Bronchus fibroblast of lung (primary cell): ENCODE measurements at places on chromosomes 13 and 19. TPM values are rescaled to one million over a fixed set of nuclear protein-coding genes. Genes with fewer than 3 reads are reported as not detected.

Gene ERICH6B
- not detected in 2 replicates for total RNA-seq

Gene RNF113B
- total RNA-seq = not detected in 2 replicates

Gene GRK1
- not detected in 2 replicates for total RNA-seq

Gene CD22
- under 0.01 TPM in 1 of 2 replicates, not detected in the other for total RNA-seq

Gene ZNF175
- 1.6 and 3.0 TPM in 2 replicates for total RNA-seq

Gene MATK
- total RNA-seq = not detected in 2 replicates

Gene SHKBP1
- total RNA-seq = 133 and 153 TPM in 2 replicates

Gene CEBPG
- 21.0 and 21.9 TPM in 2 replicates for total RNA-seq

Gene ZNF723
- not detected in 2 replicates for total RNA-seq

Gene TNFSF13B
- total RNA-seq = 0.74 and 2.5 TPM in 2 replicates

Gene DHDH
- not detected in 2 replicates for total RNA-seq

Gene SRRM5
- total RNA-seq = 0.34 TPM in 1 of 2 replicates, not detected in the other

Gene CDC42EP5
- 26.5 and 30.4 TPM in 2 replicates for total RNA-seq

Gene ZNF813
- total RNA-seq = 2.4 and 2.8 TPM in 2 replicates

Gene APC2
- under 0.01 TPM in 2 replicates for total RNA-seq

Gene CD177
- not detected in 2 replicates for total RNA-seq

Gene GPR12
- not detected in 2 replicates for total RNA-seq

Gene CCL25
- not detected in 2 replicates for total RNA-seq

Gene DACT3
- 0.89 and 1.8 TPM in 2 replicates for total RNA-seq

Gene ZNF888
- total RNA-seq = 3.3 and 3.7 TPM in 2 replicates

Gene CC2D1A
- total RNA-seq = 16.5 and 17.8 TPM in 2 replicates

Gene PRSS57
- not detected in 2 replicates for total RNA-seq

Gene CEACAM8
- total RNA-seq = not detected in 2 replicates

Gene SBK3
- total RNA-seq = 0.15 TPM in 1 of 2 replicates, not detected in the other

Gene TSHZ3
- 4.9 and 5.8 TPM in 2 replicates for total RNA-seq

Gene NAT14
- total RNA-seq = 25.1 and 29.8 TPM in 2 replicates

Gene ZNF90
- 1.6 and 2.2 TPM in 2 replicates for total RNA-seq

Gene TEX101
- not detected in 2 replicates for total RNA-seq

Gene FFAR1
- not detected in 2 replicates for total RNA-seq

Gene NLRP5
- not detected in 2 replicates for total RNA-seq

Gene ZNF442
- 1.0 and 1.8 TPM in 2 replicates for total RNA-seq

Gene ZNF223
- total RNA-seq = 2.4 and 3.5 TPM in 2 replicates

Gene HIPK4
- under 0.01 and 0.15 TPM in 2 replicates for total RNA-seq

Gene OR4F17
- total RNA-seq = not detected in 2 replicates

Gene SH3GL1
- 110 and 114 TPM in 2 replicates for total RNA-seq

Gene FGF9
- total RNA-seq = not detected in 2 replicates

Gene CLEC11A
- 72.5 and 93.3 TPM in 2 replicates for total RNA-seq
